HepG2 (cell line): ENCODE measurements at places on chromosomes 5 and 9. TPM values are rescaled to one million over a fixed set of nuclear protein-coding genes. Genes with fewer than 3 reads are reported as not detected.

- H3K36me3 ChIP-seq: no peaks in the 10 kb centered on the region
- no peaks in the 10 kb centered on the region; the same call in 2 of the 3 replicates for H3K27me3 ChIP-seq
- no peak overlapping the region for H3K27ac ChIP-seq
- DNase-seq: no peak
- H3K4me1 ChIP-seq: no peaks in the 10 kb centered on the region
- H3K4me3 ChIP-seq: no peak overlapping the region; the same call in 1 of the 2 replicates
These were observed 766.1 kb upstream of the CHD1 start for GRCh38 chr5:99694884-99695283.

- no peaks in the 10 kb centered on the region for H3K27me3 ChIP-seq
- peak; percentile 100 for DNase-seq
- H3K36me3 ChIP-seq: no peaks in the 10 kb centered on the region
- peak overlapping the region; percentile 99 for H3K27ac ChIP-seq
These were observed 9.8 kb upstream of the CPLX2 start for GRCh38 chr5:175861337-175862130.

- H3K36me3 ChIP-seq: no peaks in the 10 kb centered on the region
- no peaks in the 10 kb centered on the region; the same call in 1 of the 2 replicates for H3K27me3 ChIP-seq
- peaks cover 16% of the 10 kb centered on the region for H3K4me1 ChIP-seq
- no peak overlapping the region for H3K4me3 ChIP-seq
These were observed 1.8 kb downstream of the KLF4 start for GRCh38 chr9:107487521-107488374.

- DNase-seq: no peak
- H3K27me3 ChIP-seq: no peaks in the 10 kb centered on the region
- no peaks in the 10 kb centered on the region for H3K36me3 ChIP-seq
- no peak overlapping the region for H3K4me3 ChIP-seq
- no peak overlapping the region for H3K27ac ChIP-seq
- no peaks in the 10 kb centered on the region for H3K4me1 ChIP-seq
These were observed 211.6 kb downstream of the SPOCK1 start for GRCh38 chr5:137287569-137287968.

DNA sequence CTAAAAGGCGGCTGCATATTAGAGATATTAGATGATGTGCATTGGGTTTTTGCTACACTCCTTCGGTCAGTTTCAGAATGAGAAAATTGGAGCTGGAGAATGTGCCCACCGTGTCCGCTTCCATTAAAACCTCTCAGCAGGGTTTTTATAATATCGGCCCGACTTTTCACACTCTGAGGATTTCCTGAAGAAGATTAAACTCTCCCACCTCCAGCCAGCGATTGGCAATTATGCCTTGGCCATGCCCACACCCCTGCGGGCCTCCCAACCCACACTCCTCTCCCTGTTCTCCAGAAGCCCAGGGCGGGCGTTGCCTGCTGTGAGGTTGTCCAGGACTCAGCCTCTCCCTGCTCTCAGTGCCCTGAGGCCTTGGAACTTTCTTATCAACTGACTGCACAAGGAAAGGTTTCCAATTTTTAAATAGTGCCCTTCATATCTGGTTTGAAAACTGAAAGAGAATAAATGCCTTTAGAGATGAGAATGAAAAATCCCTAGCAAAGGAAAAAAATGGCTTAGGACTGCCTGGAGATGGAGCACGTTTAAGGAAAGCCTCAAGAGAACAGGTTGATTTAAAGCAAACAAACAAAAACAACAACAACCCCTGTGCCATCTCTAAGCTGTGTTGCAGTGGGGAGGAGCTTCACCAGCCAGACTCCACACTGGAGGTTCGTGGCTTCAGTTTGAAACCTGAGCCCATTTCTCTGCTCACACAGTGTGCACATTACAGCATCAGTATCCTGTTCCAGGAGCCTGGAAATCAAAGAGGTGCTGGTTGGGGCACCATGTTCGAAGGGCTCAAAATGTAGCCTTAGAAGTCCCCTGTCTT lies 292.9 kb downstream of the NSG2 start:
- H3K36me3 ChIP-seq: no peaks in the 10 kb centered on the region
- no peak overlapping the region for H3K4me3 ChIP-seq
- H3K27ac ChIP-seq: no peak overlapping the region
- no peak for DNase-seq

DNA sequence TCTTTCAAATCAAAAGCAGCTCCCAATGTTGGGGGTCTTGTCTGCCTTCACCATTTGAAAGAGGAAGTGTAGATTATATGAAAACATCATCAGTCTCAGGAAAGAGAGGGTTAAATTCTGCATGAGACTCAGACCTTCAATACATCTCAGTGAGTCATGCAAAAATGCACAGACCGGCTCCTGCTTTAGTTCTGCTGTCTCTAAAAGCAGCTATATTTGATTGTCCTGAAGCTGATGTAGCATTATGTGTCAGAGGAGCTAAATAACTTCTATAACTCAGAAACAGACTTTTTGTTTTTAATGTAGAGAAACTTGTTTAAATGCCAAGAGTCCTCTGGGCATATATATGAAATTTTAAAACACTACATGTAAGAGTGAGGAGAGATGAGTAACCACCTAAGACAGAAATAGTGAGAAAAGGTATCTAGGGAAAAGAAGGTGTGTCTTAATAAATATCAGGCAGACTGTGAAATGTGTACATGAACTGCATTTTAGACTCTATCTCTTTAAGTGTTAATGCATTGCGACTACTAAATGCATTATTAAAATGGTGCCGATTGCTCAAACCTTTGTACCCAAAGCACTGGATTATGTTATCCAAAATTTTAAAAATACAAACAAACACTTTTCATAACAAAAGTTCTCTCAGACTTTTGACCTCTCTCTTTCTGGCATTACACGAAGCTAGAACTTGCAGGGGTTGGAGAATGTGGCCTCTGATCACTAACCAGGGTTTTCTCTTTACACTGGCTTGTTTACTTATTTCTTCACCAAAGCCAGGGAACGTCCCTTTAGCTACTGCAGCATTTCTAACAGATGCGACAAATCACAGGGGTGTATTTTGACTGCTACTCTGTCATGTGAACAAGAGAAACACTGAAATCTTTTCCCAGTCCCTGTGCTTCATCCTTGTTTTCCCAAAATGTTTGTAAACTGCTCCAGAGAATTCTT lies 302.3 kb downstream of the ARL15 start:
- H3K27ac ChIP-seq: peak overlapping the region; percentile 68
- H3K27me3 ChIP-seq: no peaks in the 10 kb centered on the region
- DNase-seq: peak; percentile 89
- H3K4me3 ChIP-seq: no peak overlapping the region
- no peaks in the 10 kb centered on the region for H3K36me3 ChIP-seq

DNA sequence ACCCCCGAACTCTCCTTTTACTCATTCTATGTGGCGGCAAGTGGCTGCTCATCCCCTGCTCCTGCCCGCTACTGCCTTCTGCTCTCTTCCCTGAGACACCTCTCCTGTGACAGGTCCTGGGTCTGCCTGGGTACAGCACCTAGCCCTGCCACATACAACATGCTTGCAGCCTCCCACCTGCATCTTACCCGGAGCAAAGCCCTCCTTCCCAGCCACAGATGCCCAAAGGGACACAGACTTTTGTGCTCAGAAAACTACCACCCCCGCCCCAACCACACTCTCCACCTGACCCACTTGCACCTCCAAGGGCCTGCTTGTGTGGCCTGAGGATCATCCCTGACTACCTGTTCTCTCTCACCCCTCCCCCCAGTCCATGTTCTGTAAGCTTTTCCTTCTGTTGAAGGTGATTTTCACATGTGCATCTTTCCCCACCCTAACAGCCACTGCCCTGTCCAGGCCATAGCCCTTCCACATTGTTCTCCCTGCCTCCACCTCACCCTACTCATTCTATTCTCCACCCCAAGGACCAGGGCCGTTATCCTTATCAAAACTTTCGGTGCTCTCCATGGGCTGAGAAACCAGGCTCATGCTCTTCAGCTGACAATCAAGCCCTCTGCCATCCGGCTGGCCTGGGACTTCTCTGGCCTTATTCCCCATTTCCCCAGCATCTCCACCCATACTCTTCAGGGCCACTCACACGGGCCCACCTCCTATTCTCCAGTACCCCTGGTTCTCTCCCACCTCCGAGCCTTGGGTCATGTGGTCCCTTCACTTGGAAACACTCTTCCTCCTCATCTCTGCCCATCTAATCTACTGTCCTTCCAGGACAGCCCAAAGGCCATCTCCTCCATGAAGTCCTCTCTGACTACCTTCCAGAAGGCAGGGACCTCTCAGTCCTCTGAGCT lies 46.4 kb upstream of the ALDH1B1 start:
- no peak overlapping the region for H3K27ac ChIP-seq
- H3K4me3 ChIP-seq: no peak overlapping the region
- no peaks in the 10 kb centered on the region for H3K36me3 ChIP-seq
- no peaks in the 10 kb centered on the region for H3K4me1 ChIP-seq
- H3K27me3 ChIP-seq: peaks cover 6% of the 10 kb centered on the region

- peaks cover 34% of the 10 kb centered on the region for H3K27me3 ChIP-seq
- DNase-seq: no peak
- H3K4me1 ChIP-seq: peaks cover 10% of the 10 kb centered on the region; the same call in 1 of the 2 replicates
- no peaks in the 10 kb centered on the region for H3K36me3 ChIP-seq
- no peak overlapping the region for H3K4me3 ChIP-seq
- H3K27ac ChIP-seq: no peak overlapping the region
These were observed 27.3 kb upstream of the CEP72 start for GRCh38 chr5:584846-585245.

Gene TEX48
- not detected in 2 replicates for total RNA-seq

Gene PDGFRB
- total RNA-seq: 1.5 and 4.0 TPM in 2 replicates

Gene C7
- total RNA-seq: 3.5 and 3.6 TPM in 2 replicates
